ENCODE measurements at places on chromosomes 4 and X.

DNA sequence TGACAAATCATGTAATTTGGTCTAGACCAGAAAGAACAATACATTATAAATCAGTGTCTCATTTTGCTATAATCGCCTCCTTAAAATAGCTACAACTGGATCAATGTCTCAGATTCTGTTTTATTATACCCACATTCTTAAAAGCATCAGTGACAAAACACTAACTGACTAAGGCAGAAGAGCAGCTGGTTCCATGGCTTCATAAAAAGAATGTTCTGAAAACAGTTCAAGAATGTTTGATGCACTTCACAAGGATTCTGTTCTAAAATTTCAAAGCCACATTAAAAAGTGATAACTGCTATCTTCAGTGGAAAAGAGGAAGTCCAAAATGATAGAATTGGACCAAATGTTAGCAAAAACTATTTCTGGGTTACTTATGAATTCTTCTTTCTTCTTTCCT, 69.8 kb downstream of the COL25A1 start:
- no peak for DNase-seq

DNA sequence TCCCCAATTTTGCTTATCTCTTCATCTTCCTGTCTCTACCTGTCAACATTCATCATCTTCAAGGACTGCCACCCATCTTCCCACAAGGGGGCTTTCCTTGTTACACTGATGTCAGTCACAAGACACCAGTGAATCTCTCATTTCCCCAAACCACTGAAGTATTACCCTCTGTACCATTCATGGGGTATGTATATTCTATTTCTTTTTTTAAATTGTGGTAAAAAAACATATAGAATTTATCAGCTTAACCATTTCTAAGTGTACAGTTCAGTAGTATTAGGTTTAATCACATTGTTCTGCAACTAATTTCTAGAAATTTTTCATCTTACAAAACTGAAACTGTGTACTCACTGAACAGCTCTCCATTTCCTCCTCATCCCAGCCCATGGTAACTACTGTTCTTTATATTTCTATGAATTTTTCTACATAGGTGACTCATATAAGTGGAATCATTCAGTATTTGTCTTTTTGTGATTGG, 98.6 kb downstream of the LARP7 start:
- no peak for DNase-seq

- DNase-seq = no peak
These were observed 19.3 kb upstream of the VCX2 start for GRCh38 chrX:8190341-8190830.

DNA sequence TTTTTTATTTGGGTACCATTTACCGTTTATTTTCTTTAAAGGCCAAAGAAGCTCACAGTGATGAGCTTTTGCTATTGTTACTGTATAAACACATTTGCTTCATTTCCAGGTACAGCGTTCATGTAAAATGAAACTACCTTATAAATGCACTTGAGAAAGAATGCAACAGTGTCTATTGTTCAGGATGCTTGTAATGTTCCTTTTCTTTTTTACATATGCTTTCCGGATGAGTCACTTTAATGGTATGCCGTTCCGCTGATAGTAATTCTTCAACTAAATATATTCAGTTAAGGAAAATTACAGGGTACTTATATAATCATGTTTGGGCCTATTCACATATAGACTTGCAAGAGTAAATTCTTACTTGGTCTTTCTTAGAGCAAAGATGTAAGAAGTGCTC, 354.9 kb downstream of the RPA4 start:
- no peak for DNase-seq

DNA sequence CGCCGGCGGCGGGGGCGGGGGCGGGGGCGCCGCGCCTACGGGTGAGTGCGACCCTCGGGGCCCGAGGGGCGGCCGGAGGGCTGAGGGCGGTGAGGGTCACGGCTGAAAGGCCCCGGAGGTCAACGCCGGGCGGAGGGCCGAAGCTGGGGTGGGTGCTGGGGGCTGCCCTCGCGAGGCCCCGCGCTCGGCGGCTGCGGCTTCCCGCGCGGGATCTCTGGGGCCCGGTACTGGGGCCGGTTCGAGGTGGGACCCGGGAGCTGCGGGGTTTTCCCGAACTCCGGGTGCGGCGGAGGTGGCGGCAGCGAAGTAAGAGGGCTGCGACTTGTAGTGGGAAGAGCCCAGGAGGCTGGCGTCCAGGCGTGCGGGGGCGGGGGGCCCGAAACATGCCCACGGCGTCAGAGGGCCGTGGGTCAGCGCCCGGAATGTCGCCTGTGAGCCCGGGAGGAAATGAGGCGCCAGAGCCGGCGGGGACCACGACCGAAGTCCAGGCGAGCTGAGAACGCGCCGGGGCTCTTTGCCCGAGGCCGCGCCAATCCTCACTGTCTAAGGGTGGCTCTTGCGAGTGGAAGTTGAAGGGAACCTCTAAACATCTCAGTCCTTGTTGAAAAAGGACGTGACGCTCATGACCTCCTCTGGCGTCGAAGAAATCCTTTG, 407 bp downstream of the IL13RA1 start:
- DNase-seq = no peak

GRCh38 chr4:157582141-157582540, 361.6 kb downstream of the GRIA2 start:
- DNase-seq = no peak

GRCh38 chrX:21990832-21991231, 41.3 kb upstream of the PHEX start:
- no peak for DNase-seq

DNA sequence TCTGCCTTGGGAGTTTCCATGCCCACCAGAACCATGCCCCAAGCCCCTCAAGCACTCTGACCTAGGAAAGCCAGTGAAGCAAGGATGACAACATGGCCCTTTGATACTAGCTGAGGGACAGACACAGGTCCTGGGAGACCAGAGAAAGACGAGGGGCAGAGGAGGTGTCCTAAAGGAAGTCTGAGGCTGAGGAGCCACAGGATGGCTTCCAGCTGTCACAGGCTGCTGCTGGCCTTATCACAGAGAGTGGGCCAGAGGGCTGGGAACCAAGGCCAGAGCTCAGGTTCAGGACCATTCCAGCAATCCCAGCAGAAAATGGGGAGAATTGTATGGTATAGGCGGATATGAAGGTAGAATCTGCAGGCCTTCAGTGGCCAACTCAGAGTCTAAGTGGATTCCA, 31.7 kb upstream of the MSANTD1 start:
- no peak for DNase-seq

DNA sequence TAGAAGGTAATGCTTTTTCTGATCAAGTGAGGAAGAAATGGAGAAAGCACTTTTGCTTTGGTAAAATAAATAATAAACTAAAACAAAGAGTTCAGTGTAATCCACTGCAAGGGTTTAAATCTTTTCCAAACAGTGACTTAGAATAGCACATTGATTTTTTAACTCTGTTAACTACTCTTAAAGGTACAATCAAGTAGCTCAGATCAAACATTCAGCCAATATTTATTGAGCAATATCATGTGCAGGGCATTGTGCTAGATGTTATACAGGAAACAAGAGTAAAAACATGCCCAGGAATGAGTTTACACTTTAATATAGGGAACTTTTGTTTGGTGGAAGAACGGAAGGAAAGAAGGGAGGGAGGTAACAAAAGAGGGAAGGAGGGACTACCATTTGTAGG, 479.8 kb downstream of the KLHL13 start:
- no peak for DNase-seq

DNA sequence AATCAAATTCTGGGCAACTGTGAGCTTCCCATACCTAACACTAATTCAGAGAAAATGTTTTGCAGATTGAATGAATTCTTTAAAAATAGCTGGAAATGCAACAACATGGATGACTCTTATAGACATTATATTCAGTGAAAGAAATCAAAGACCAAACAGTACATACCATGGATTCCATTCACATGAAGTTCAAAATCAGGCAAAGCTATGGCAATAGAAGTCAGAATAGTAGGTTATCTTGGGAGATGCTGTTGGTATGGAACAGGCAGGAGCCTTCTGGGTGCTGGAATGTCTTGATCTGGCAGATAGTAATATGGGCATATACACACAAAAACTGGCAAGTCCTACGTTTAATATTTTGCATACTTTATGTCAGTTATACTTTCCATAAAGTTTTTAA, 25.5 kb upstream of the CBLL2 start:
- DNase-seq = no peak

- no peak for DNase-seq
These were observed 83.2 kb upstream of the PLAC8 start for GRCh38 chr4:83197555-83198235.

All from activated CD4-positive, alpha-beta T cell treated with anti-CD3 and anti-CD28 coated beads, Interleukin-2, amount 10 ng/mL, durations not matched to agents 7 days and 5 days (primary cell).